ENCODE measurements at places on chromosomes 5 and 9.

DNA sequence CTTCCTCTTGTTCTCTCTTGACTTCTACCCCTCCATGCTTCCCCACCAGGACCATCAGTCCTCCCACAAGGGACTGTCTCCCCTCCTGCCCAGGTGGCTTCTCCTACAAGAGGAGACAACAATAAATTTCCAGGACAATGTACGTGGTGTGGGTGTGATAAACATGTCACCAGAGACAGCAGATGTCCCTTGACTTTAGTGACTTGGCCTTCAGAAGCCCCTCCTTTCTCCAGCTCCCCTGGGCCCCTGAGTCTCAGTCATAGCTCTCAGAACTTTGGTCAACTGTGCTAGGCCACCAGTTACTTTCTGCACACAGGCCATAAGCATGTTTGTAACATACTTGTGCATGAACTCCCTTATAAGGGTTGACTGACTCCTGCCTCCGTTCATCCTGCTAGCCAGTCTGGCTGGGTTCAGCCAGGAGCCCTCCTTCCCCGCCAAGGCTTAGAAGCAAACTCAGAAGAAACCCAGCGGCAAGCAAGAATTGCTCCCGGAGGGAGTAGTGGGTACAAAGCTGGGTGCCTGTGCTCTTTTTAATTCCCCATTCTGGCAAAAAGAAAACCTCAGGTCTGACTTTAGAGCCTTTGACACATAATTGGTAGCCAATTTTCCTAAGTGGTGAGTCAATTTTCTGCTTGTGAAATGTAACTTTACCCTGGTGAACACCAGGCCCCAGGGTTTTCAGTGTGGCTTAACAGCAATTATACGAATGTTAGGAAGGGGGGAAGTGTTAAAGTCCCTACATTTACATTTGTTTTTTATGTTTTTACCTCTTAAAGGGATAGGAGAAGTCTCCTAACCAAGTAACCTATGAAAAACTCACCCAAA is 49.2 kb downstream of the EBF1 start:
- no peak for DNase-seq

- no peak for DNase-seq
Measured at GRCh38 chr5:173984218-173984617, 4.8 kb upstream of the C5orf47 start.

DNA sequence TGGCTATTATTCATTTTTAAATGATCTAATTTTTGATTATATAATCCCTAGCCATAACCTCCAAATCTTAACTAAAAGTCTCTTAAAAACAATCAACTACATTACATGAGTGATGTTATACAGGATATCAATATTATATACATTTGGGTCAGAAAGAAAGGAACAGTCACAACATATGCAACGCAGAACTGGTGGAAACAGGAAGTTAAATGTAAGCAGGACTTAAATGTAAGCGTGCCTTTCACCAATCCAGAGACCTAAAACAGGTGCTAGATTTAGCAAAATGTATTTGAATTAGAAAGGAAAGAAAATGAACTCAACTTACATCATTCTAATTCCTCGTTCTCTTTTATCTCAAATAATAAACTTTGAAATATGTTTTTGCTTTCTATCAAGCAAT is 738.5 kb downstream of the PTPRD start:
- no peak for DNase-seq

GRCh38 chr9:113640418-113640817 is 176.9 kb downstream of the RGS3 start:
- DNase-seq, result no peak

DNA sequence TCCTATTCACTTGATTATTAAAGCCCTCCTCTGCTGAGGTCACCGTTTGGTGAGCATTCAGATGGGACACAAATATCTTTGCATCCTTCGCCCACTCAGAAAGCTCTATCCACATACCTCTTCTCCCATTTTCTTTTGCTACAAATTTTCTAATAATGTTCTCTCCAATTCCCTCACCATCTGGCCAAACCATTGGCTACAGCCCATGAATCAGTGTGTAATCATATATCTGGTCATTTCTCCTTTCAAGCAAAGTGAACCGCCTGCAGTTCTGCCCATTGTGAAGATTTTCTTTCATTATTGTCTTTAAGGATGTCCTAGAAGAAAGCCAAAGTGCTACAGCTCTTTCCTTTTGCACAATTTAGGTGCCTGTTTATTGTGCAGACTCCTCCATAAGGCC is 54.2 kb upstream of the DAPK1 start:
- DNase-seq, result no peak

All from cerebellar nuclear complex (tissue), 1 donor.